ENCODE measurements at places on chromosomes 1 and 21.

DNA sequence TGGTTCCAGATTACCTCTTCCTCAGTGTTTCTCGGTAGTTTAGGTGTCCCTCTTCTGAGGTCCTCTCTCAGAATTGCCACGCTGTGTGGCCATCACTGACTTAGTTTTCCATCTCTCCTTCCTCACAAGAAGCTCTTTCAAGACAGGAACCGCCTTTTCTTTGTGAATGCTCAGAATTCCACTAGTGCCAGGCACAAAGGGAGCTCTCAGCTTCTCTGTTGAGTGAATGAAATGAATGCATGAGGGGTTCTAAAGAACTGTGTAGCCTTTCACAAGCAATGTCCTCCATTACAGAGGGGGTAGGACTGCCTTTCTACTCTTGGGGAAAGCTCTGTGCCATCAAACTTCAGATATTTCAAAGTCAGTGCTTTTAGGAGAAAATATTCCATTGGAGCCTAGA, 546.8 kb downstream of the RWDD3 start:
- H3K36me3 ChIP-seq = no peaks in the 10 kb centered on the region
- H3K27me3 ChIP-seq = no peaks in the 10 kb centered on the region
- no peaks in the 10 kb centered on the region for H3K4me1 ChIP-seq
- no peak overlapping the region for H3K27ac ChIP-seq
- H3K4me3 ChIP-seq = no peak overlapping the region
- DNase-seq = no peak

GRCh38 chr1:63622849-63623566, 29.8 kb downstream of the PGM1 start:
- H3K4me3 ChIP-seq = no peak overlapping the region
- no peaks in the 10 kb centered on the region for H3K36me3 ChIP-seq
- no peak for DNase-seq
- H3K27me3 ChIP-seq = no peaks in the 10 kb centered on the region

DNA sequence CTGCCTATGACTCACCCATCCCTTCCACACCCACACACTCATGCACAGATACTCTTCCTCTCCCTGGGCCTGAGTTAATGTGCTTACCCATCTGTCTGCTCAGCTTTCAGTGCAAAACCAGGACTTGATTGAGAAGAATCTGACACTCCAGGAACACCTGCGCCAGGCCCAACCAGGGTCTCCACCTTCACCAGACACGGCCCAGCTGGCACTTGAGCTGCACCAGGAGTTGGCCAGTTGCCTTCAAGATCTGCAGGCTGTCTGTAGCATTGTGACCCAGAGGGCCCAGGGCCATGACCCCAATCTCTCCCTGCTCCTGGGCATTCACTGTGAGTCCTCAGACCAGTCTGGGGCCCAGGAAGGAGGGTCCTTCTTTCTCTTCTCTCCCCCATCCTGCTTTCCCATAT, 3.5 kb upstream of the SH3BGRL3 start:
- H3K4me3 ChIP-seq = no peak overlapping the region
- DNase-seq = no peak
- H3K36me3 ChIP-seq = peaks cover 39% of the 10 kb centered on the region
- no peaks in the 10 kb centered on the region for H3K27me3 ChIP-seq
- peak overlapping the region; percentile 95 for H3K27ac ChIP-seq

GRCh38 chr1:181936768-181937581, 124.5 kb downstream of the ZNF648 start:
- H3K27ac ChIP-seq = no peak overlapping the region
- no peaks in the 10 kb centered on the region for H3K27me3 ChIP-seq
- no peak overlapping the region for H3K4me3 ChIP-seq
- no peaks in the 10 kb centered on the region for H3K4me1 ChIP-seq

GRCh38 chr1:203638103-203638475, 11.5 kb downstream of the ATP2B4 start:
- peak overlapping the region; percentile 61 for H3K27ac ChIP-seq
- H3K4me3 ChIP-seq = no peak overlapping the region
- no peaks in the 10 kb centered on the region for H3K27me3 ChIP-seq
- H3K4me1 ChIP-seq = peaks cover 66% of the 10 kb centered on the region
- no peak for DNase-seq

- H3K27me3 ChIP-seq = no peaks in the 10 kb centered on the region
- no peak overlapping the region for H3K27ac ChIP-seq
- H3K4me3 ChIP-seq = no peak overlapping the region
- DNase-seq = no peak
These were observed 51.4 kb upstream of the COL6A2 start for GRCh38 chr21:46046471-46046870.

- H3K36me3 ChIP-seq = no peaks in the 10 kb centered on the region
- peak; percentile 93 for DNase-seq
- H3K27me3 ChIP-seq = no peaks in the 10 kb centered on the region
- no peak overlapping the region for H3K4me3 ChIP-seq
- no peaks in the 10 kb centered on the region for H3K4me1 ChIP-seq
- no peak overlapping the region for H3K27ac ChIP-seq
These were observed 160.8 kb downstream of the ZSCAN20 start for GRCh38 chr1:33633019-33633801.

DNA sequence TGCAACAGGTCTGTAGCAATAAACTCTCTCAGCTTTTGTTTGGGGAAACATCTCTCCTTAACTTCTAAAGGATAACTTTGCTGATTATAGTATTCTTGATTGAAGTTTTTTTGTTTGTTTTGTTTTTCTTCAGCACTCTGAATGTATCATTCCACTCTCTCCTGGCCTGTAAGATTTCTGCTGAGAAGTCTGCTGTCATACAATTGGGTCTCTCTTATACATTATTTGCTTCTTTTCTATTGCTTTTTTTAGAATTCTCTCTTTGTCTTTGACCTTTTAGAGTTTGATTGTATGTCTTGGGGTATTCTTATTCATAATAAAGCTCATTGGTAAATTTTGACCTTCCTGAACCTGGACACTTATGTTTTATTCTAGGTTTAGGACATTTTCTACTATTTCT, 386.3 kb downstream of the MRPL39 start:
- no peaks in the 10 kb centered on the region for H3K4me1 ChIP-seq
- no peak overlapping the region for H3K4me3 ChIP-seq
- DNase-seq = no peak
- H3K36me3 ChIP-seq = no peaks in the 10 kb centered on the region
- no peaks in the 10 kb centered on the region for H3K27me3 ChIP-seq
- no peak overlapping the region for H3K27ac ChIP-seq

DNA sequence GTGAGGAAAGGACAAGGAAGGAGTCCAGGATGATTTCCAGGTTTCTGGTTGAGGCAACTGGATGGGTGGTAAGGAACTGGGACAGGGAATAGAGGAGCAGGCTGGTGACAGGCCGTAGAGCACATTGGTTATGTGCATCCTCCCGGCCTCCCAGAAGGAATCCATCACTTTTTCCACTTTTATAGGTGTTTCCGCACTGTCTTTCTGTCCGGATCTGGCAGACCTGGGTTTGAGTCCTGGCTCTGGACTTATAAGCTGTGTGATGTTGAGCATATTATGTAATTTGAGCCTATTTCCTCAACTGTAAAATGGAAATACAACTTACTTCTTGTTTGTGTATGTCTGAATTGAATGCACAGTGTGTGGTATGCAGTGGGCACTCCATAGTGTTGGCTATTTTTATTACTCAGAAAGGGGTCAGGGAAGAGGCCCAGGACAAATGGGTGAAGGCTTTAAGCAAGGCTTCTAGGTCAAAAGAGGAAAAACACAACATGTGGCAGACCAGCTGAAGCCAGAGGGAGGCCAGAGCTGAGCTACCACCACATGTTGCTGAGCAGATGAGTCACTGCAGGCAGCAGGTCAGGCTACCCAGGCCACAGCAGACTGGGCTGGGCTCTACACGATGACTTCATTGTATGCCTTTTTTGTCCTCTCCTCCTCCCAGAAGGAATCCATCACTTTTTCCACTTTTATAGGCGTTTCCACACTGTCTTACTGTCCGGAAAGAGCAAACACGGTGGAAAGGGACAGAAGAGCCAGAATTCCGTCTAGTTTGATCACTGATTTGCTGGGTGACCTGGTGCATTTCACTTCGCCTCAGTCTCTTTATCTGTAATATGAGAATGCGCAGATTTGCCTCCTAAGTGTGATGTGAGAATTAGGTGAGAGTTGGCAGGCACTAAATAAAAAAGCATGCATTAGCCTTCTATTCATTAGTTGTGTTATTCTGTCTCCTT, 791 bp upstream of the MAST2 start:
- peak overlapping the region; percentile 64 for H3K27ac ChIP-seq
- no peaks in the 10 kb centered on the region for H3K27me3 ChIP-seq
- DNase-seq = peak; percentile 69
- H3K4me3 ChIP-seq = peak overlapping the region; percentile 64
- peaks cover 11% of the 10 kb centered on the region for H3K4me1 ChIP-seq

DNA sequence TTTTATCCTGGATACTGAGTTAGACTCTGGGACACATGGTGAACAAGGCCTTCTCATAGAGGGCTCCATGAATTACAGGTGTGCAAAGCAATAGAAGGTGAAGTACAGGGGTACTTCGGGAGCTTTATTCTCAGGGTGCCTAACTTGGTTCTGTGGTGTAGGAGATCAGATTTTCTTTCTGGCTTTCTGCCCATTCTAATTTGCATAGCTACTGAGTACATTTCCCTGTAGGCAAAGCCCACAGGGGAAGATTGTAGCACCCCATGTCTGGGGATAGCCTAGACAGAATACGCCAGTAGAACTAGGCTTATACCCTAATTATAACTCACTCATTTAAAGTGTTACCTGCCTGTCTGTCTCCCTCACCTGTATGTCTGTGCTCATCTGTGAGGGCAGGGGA, 49.7 kb downstream of the PGM1 start:
- H3K27me3 ChIP-seq = no peaks in the 10 kb centered on the region
- no peaks in the 10 kb centered on the region for H3K36me3 ChIP-seq
- DNase-seq = no peak

- H3K4me1 ChIP-seq = peaks cover 72% of the 10 kb centered on the region
- H3K36me3 ChIP-seq = no peaks in the 10 kb centered on the region
- peak overlapping the region; percentile 67 for H3K27ac ChIP-seq
- no peaks in the 10 kb centered on the region for H3K27me3 ChIP-seq
- DNase-seq = peak; percentile 84
These were observed 27.5 kb downstream of the ARID1A start for GRCh38 chr1:26723013-26723991.

- no peak overlapping the region for H3K4me3 ChIP-seq
- DNase-seq = no peak
- no peaks in the 10 kb centered on the region for H3K36me3 ChIP-seq
These were observed 7.3 kb upstream of the APCS start for GRCh38 chr1:159580340-159580739.

DNA sequence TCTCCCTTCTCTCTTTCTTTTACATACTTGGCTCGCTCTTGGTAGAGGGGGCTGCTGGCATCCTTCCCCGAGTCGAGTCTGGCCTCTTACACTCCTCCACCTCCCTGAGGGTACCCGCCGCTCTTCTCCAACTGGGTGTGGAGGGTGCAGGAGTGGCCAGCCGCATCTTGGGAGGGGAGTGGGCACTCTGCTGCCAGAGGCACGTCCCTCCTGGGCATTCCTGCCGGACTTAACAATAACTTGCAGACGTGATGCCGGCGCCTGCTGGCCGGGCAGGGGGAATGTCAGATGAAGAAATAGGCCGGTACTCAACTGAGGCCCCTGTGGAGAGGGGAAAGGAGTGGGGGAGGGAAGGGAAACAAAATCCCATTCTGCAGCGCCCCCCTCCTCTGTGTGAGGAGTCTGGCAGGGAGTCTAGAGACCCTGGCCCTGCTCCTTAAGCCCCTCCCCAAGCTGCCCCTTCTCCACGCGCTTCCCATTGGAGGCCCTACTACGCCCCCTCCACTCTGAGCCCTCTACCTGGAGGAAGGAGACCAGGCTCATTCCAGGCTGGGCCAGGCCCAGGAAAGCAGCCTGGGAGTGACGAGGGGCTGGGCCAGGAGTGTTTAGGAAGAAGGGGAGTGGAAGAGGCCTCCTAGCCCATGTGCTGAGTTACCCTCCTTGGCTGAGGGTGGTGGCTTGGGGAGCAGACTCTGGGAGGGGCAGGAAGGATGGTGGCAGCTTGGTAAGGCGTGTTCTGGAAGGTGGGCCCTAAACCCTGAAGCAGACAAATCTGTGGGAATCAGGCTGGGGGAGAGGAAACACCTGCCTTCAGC, 1.8 kb downstream of the ATP2B4 start:
- H3K27me3 ChIP-seq = no peaks in the 10 kb centered on the region
- peak; percentile 41 for DNase-seq
- H3K36me3 ChIP-seq = no peaks in the 10 kb centered on the region
- H3K4me1 ChIP-seq = peaks cover 39% of the 10 kb centered on the region

DNA sequence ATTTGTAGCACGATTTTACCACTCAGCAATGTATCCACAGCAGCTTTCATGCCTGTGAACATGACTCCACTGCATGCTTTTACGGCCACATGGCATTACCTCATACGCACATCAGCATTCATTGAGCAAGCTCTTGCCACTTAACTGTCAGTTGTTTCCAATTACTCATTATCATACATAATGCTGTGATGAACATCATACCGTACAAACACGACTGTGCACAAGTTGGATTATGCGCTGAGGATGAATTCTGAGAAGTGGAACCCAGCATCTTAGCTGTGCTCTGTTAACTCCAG, 9.6 kb downstream of the UMODL1 start:
- no peaks in the 10 kb centered on the region for H3K4me1 ChIP-seq
- no peak overlapping the region for H3K4me3 ChIP-seq
- H3K36me3 ChIP-seq = no peaks in the 10 kb centered on the region
- DNase-seq = no peak
- H3K27me3 ChIP-seq = no peaks in the 10 kb centered on the region

DNA sequence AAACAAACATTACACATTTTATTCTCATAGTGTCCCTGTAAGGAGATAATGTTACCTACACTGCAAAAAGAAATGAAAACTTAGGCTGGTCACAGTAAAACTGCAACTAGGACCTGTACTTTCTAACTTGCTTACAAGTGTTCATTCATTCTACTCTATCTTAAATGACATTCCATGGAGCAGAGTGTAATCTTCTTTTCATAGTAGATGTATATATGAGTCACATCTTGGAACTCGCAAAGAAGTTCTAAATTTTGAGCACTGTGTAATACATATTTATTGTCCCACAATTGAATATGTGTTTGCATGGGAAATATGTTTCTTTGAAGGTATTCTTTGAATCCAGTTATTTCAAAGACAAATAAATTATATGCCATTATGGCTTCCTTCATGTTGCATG, 1258.5 kb upstream of the ADGRL2 start:
- H3K4me3 ChIP-seq = no peak overlapping the region
- H3K36me3 ChIP-seq = no peaks in the 10 kb centered on the region
- no peak for DNase-seq
- H3K4me1 ChIP-seq = no peaks in the 10 kb centered on the region
- H3K27me3 ChIP-seq = no peaks in the 10 kb centered on the region
- no peak overlapping the region for H3K27ac ChIP-seq

DNA sequence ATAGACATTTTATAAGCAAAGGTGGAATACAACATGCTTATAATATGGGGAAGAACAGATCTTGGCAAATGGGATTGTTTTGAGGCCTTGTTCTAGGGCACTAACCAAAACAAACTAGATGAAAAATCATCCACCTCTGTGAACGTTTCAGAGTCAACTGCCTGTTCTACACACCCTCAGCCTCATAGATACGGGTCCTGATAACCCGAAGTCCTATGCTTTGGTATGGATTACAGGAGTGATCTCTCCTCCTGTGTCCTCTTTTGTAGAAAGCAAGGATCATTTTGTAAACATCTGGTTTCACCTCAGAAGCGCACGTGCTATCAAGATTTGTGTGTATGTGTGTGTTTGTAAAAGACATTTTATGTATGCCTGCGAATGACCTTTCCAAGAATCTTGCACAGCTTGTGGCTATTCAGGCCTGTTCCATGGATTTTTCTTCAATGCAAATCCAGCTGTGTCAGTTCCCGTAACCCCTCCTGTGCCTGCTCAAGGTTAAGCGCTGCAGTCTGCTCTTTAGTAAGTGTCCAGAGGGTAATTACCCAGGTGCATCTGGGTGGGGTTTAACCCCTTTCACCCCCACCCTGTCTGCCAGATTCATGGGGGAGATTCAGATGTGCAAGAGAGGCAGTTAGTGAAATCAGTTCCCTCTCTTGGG, 132.4 kb downstream of the ROR1 start:
- no peaks in the 10 kb centered on the region for H3K4me1 ChIP-seq
- no peak overlapping the region for H3K4me3 ChIP-seq
- H3K27me3 ChIP-seq = no peaks in the 10 kb centered on the region
- H3K36me3 ChIP-seq = no peaks in the 10 kb centered on the region
- DNase-seq = no peak

Measured in heart left ventricle (tissue), 16 donors.